ENCODE measurements at places on chromosomes 4 and X.

- DNase-seq, result no peak
Observed at GRCh38 chrX:95427389-95427788, 1257.3 kb upstream of the DIAPH2 start.

GRCh38 chrX:47143894-47144625 is 442 bp downstream of the NDUFB11 start:
- DNase-seq, result no peak

- DNase-seq, result no peak
Observed at GRCh38 chr4:112633477-112634235, 3.1 kb downstream of the ZGRF1 start.

DNA sequence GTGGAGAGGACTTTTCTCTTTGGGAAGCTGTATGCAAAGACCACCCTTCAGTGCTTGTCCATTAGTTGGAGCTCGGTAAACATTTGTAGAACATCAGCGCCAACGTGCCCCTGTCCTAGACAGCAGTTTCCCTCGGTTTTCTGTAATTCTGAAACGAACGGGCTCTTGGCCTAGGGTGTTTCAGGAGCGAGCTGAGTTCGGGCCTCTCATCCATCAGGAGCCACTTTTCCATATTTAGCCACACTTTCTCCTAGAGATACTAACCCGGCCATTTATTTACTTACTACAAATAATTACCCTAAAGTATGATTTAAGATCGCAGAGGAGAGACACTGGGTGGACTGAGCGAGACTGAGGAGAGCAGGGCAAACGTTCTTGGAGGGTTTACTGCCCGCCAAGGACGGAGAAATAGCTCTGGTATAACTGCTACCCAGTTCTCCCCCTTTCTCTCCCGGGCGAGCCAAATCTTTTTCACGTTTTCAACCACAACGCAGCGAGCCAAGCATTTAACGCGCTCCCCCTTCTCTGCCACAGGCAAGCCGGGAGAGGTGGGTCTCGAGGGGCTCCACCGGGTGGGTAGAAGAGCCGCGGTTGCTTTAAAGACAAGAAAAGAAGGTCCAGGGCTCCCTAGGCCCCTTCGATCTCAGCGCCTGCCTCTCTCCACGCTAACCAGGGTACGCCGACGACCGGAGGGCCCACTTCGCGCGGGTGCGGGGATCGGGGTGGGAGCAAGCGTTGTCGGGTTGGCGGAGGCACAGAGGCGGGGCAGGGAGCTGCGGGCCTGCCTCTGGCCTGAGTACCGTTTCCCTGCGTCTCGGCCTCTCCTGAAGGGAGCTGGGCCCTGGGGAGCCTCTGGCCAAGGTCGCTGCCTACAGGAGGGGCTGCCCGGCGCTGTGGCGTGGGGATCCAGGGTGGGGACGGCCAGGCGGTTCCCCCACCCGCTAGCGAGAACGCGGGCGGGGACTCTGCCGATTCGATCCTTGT is 10.8 kb upstream of the PITX2 start:
- DNase-seq, result peak; percentile 70

GRCh38 chr4:166140951-166141350 is 267.9 kb downstream of the TLL1 start:
- DNase-seq, result no peak

- DNase-seq, result no peak
Observed at GRCh38 chr4:103324811-103325210, 126.7 kb upstream of the CENPE start.

- DNase-seq, result no peak
Observed at GRCh38 chr4:113576947-113577678, 184.4 kb downstream of the CAMK2D start.

DNA sequence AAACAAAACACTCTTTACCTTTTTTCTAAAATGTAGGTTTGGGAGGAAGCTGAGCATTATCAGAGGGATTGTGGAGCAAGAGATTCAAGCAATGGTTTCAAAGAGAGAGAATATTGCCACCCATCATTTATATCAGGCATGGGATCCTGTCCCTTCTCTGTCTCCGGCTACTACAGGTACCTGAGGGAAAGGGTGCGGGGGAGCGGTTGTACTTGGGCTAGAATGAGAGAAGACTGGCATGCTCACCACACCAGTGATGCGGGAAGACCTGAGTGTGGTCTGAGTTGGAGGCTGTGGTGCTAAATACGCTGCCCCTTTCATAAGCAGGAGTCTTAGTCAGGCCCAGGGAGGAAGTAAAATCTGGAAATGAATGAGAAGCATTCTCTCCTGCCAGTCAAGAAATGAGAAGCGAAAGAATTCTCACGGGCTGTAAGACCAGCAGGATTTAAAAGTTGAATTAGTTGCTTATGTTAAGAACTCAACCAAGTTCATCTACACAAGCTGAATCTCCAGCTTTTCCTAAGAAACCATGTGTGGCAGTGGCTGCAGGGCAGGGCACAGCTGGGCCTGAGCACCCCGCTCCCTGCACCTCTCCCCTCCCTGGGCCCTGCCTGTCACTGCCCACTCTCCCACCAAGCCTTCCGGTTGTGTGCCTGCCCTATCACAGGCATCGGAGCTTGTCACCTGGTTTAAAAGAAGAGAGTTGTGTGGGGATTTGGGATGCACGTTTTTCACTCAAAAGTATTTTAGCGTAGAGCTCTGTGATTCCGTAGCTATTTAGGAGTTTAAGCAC is 24.8 kb upstream of the MSANTD1 start:
- DNase-seq, result no peak

- no peak for DNase-seq
Observed at GRCh38 chr4:53267026-53267425, 98.8 kb downstream of the SCFD2 start.

DNA sequence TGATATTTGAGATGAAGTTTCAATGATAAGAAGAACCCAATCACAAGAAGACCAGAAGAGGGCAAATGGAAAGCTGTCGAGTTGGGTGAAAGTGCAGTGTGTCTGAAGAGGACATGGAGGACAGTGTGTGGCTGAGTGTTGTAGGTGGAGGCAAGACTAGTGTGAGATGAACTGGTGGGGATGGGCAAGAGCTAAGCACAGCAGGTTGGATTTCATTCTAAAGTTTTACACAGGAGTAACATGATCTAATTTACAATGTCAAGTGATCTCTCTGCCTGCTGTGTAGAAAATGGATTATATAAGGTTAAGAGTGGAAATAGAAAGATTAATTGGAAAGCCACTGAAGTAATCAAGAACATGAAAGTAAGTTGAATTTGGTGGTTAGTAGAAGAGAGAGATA is 208.6 kb upstream of the ETNPPL start:
- DNase-seq, result no peak

DNA sequence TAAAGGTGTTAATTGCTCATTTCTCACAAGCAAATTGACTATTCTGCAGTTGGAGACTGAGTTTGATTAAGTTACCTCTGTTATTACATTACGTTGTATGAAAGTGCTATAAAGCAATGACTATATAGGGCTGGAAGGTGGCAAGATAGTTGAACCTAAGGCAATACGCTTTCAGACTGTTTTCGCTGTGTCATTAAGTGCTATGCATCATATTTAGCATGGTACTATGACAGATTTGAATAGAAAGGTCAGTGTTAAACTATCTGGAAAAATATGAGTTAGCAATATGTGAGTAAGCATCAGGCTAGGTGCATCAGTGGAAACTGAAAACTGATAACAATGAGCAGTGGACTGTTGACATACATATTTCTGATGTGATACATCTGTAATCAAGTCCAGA is 206.0 kb upstream of the ARHGAP24 start:
- no peak for DNase-seq

DNA sequence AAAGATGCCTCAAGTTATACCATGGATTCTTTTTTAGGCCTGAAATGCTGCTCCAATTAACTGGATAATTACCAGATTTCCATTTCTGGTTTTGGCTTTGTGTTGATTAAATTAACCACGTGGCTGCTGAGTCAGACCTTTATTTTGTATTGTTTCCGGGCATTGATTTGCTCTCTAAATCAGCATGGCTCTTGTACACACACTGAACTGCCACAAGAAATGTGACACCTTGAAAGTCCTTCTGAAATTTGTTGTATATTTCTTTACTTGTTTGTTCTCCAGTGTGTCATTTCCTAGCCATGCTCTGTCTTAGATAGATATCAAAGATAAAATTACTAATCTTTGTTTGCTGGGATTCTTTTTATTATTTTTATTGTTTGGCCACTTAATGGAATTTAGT is 11.7 kb downstream of the MTTP start:
- no peak for DNase-seq

DNA sequence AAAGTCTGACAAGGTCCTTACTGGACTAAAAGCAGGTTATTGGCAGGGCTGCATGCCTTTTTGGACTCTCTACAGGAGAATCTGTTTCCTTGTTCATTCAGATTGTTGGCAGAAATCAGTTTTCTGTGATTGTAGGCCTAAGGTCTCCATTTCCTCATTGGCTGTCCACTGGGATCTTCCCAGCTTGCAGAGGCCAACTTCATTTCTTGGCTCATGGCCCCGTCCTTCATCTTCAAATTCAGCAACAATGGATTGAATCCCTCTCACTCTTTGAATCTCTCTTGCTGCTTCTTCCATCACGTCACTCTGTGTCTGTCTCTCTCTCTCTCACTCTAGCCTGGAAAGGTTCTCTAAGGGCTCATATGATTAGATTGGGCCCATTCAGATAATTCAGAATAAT is 14.9 kb upstream of the GLUD2 start:
- DNase-seq, result no peak

- DNase-seq, result no peak
Observed at GRCh38 chrX:24189490-24189889, 40.0 kb downstream of the ZFX start.

DNA sequence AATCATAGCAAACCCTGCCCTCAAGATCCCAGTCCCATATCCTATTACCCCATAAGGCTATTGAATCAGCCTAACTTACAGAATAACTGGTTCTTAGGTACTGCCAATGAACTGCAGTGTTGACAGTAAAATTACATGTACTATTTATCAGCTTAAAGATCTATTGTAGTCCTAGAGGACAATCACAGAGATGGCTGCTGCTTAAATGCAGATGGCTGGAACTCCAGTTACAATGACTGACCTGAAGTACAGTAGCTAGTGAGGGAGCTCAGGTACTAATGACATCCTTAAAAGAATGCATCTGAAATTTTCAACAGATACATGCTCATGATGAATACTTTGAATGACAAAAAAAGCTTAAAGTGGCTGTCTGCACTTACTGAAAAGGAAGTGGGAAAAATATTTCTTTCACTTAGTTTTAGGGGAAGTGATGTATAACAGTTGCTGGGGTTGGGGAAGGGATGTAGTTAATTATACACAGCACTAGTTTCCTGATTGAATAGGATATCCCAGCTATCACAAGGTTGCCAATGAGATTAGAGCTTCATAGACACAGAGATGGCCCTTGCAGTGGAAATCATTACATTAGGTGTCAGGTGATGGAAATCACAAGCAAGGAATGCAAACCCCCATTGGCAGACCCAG is 42.0 kb downstream of the USP26 start:
- no peak for DNase-seq

GRCh38 chrX:86148594-86148993 is 343 bp downstream of the DACH2 start:
- no peak for DNase-seq

DNA sequence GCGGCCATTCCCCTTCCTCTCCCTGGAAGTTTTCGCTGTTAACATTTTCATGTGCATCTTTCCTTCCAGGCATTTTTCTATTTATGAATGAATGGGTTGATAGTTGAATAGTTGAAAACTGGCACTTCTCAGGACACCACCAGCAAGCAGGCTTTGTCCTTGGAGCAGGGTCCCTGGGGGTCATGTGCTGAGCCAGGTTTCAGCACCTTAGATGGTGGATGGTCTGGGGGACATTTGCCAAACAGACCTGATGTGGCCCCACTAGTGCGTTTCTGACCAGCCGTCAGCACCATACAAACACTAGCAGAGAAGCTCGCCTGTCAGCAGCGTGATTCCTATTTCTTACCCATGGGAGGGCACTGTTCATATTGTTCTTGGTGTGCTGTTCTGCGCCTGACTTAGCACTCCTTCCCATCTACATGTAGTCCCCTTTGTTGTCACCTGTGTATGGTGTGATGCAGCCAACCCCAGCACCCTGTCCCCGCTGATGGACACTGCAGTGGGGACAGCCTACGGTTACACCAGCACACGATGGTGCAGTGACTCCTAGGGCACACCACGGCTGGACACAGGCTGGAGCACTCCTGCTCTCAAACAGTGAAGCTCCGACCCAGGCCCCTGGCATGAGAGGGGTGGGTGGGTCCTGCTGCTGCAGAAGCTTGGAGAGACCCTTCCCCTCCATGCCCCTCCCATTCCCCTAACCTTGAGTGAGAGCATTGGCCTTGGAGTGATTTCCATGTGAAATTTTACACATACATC is 27.2 kb upstream of the WFS1 start:
- DNase-seq, result no peak

GRCh38 chrX:106946464-106946863 is 26.3 kb downstream of the CLDN2 start:
- no peak for DNase-seq

DNA sequence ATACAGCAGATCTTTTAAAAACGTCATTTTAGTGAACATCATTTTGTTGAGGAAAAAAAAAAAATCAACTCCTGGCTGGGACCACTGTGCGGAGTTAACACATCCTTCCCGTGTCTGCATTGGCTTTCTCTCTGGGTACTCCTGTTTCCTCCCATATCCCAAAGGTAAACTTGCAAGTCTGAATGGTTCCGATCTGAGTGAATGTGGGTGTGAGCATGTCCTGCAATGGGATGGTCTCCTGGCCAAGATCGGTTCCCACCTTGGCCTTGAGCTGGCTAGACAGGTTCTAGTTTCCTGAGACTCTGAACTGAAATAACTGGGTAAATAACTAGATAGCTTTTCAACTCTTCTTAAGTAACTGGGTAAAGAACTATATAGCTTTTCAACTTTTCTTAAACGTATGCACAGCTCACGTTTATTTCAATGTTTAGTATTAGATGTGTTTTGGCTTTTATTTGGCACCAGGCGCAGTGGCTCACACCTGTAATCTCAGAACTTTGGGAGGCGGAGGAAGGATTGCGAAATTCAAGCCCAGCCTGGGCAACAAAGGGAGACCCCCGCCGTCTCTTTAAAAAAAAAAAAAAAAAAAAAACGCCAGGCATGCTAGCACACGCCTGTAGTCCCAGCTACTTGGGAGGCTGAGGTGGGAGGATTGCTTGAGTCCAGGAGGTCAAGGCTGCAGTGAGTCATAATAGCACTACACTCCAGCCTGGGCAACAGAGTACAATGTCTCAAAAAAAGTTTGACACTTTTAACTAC is 14.0 kb downstream of the RBMX start:
- no peak for DNase-seq

DNA sequence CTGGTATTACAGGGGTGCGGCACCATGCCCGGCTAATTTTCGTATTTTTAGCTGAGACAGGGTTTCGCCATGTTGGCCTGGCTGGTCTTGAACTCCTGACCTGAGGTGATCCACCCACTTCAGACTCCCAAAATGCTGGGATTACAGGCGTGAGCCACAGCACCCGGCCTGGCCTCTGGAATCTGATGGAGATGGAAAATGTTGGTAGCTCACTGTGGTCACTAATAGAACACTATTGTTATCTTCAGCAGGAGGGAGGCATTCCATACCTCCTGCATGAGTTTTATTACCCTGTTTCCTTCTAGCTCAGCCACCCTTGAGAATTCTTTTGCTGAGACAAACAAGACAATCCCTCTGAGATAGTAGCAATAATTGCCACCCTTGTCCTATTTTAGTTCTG is 105.0 kb downstream of the SHROOM3 start:
- DNase-seq, result no peak

GRCh38 chr4:118331352-118331751 is 21.5 kb downstream of the PRSS12 start:
- no peak for DNase-seq

Measured in lower leg skin (tissue), 4 donors.